MCF 10A (cell line): ENCODE measurements at places on chromosomes 2 and 18. TPM values are rescaled to one million over a fixed set of nuclear protein-coding genes. Genes with fewer than 3 reads are reported as not detected.
A peak's percentile ranks its signal among the peaks of the same experiment; 100 is the strongest.

Gene RAX
- not detected in 2 replicates for total RNA-seq

Gene IL37
- not detected in 2 replicates for total RNA-seq

Gene SPP2
- total RNA-seq: not detected in 2 replicates

Gene PLEKHM3
- total RNA-seq: 5.4 and 7.5 TPM in 2 replicates

Gene ZAP70
- total RNA-seq: not detected in 2 replicates

Gene APOB
- 0.05 TPM in 1 of 2 replicates, not detected in the other for total RNA-seq

Gene ABCB6
- total RNA-seq: 13.8 and 18.8 TPM in 2 replicates

Gene SLC9A4
- total RNA-seq: 0.07 TPM in 1 of 2 replicates, not detected in the other

Gene RAB17
- 10.6 and 17.2 TPM in 2 replicates for total RNA-seq

GRCh38 chr2:152587187-152587947, 129.9 kb downstream of the PRPF40A start:
- H3K27ac ChIP-seq: peak overlapping the region; percentile 14
- H3K4me1 ChIP-seq: peaks cover 32% of the 10 kb centered on the region
- no peak overlapping the region for H3K4me3 ChIP-seq
- no peaks in the 10 kb centered on the region for H3K27me3 ChIP-seq
- no peak for DNase-seq

GRCh38 chr18:50013363-50014138, 181.4 kb downstream of the MYO5B start:
- H3K27me3 ChIP-seq: no peaks in the 10 kb centered on the region
- peak overlapping the region; percentile 85 for H3K27ac ChIP-seq
- DNase-seq: peak; percentile 34
- peaks cover 21% of the 10 kb centered on the region for H3K4me1 ChIP-seq
- H3K4me3 ChIP-seq: no peak overlapping the region
- no peaks in the 10 kb centered on the region for H3K36me3 ChIP-seq

- no peaks in the 10 kb centered on the region for H3K4me1 ChIP-seq
- H3K4me3 ChIP-seq: no peak overlapping the region
- H3K27me3 ChIP-seq: no peaks in the 10 kb centered on the region
- H3K36me3 ChIP-seq: no peaks in the 10 kb centered on the region
- DNase-seq: peak; percentile 30
Observed at GRCh38 chr2:83459456-83459855, 999.6 kb downstream of the SUCLG1 start.

- no peaks in the 10 kb centered on the region for H3K27me3 ChIP-seq
- H3K27ac ChIP-seq: no peak overlapping the region
- H3K4me1 ChIP-seq: no peaks in the 10 kb centered on the region
Observed at GRCh38 chr2:221747289-221747972, 175.3 kb upstream of the EPHA4 start.

- H3K27me3 ChIP-seq: no peaks in the 10 kb centered on the region
- peak overlapping the region; percentile 5 for H3K27ac ChIP-seq
- H3K4me1 ChIP-seq: peaks cover 20% of the 10 kb centered on the region
Observed at GRCh38 chr2:118110310-118110709, 22.0 kb downstream of the INSIG2 start.

- H3K36me3 ChIP-seq: peaks cover 9% of the 10 kb centered on the region
- no peak for DNase-seq
- H3K4me3 ChIP-seq: no peak overlapping the region
- H3K27me3 ChIP-seq: no peaks in the 10 kb centered on the region
- H3K27ac ChIP-seq: no peak overlapping the region
Observed at GRCh38 chr2:106165029-106165428, 29.1 kb downstream of the UXS1 start.

DNA sequence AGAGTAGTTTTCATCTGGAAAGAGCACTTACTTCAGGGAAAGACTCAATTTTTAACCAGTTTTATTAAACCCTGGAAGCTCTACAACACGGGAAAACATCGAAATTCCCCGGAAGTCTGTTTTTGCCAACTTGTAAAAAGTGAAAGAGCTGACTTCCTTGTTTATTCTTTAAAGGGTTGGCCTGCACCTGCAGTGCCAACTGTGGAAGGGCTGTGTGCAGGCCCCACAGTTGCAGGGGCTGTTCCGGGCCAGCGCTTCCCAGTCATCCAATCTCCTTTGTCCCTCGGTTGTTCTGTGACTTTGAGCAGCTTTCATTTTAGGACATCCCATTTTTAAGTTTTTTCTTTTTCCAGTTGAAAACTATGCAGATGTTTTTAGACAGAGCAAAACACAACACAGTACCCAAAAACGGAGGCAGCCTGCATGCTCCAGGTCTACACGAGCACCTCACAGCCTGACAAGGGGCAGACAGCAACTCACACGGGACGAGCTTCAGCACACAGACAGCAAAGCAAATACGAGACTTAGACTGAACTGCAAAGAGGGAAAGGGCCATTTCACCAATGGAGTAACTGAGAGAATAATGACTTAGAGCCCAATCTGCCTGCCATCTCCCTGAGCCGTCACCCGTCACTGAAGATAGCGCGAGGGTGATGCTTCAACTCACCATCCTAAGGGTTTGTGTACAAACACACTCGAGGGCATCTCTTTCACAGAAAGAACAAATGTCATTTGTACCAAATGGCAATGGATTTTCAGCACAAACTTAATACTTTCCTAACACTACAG, 70.6 kb downstream of the EMILIN2 start:
- no peaks in the 10 kb centered on the region for H3K4me1 ChIP-seq
- H3K27ac ChIP-seq: no peak overlapping the region
- H3K27me3 ChIP-seq: no peaks in the 10 kb centered on the region
- H3K4me3 ChIP-seq: no peak overlapping the region
- no peak for DNase-seq

GRCh38 chr18:33712719-33713118, 134.7 kb downstream of the ASXL3 start:
- H3K27me3 ChIP-seq: peaks cover 24% of the 10 kb centered on the region
- no peaks in the 10 kb centered on the region for H3K4me1 ChIP-seq
- DNase-seq: no peak
- H3K27ac ChIP-seq: no peak overlapping the region
